ENCODE measurements at places on chromosomes 3 and 15. TPM values are rescaled to one million over a fixed set of nuclear protein-coding genes. Genes with fewer than 3 reads are reported as not detected.

ADAMTS17 gene
- total RNA-seq, result 0.66 TPM

C2CD4A gene
- not detected for total RNA-seq

FANCD2OS gene
- not detected for total RNA-seq

IL17RC gene
- total RNA-seq, result 65.3 TPM

FBXL22 gene
- total RNA-seq, result 0.63 TPM

ASTE1 gene
- 5.4 TPM for total RNA-seq

CFAP100 gene
- not detected for total RNA-seq

PLA1A gene
- 12.0 TPM for total RNA-seq

RAB27A gene
- total RNA-seq, result 9.4 TPM

CHMP2B gene
- 29.4 TPM for total RNA-seq

A4GNT gene
- total RNA-seq, result not detected

SRPRB gene
- 14.3 TPM for total RNA-seq

OXTR gene
- total RNA-seq, result 0.98 TPM

GPR87 gene
- total RNA-seq, result not detected

CPLX3 gene
- not detected for total RNA-seq

NBEAL2 gene
- total RNA-seq, result 92.1 TPM

EDEM1 gene
- 139 TPM for total RNA-seq

AHSG gene
- total RNA-seq, result not detected

SENP7 gene
- total RNA-seq, result 40.0 TPM

DET1 gene
- 16.2 TPM for total RNA-seq

CAMKV gene
- total RNA-seq, result not detected

SLMAP gene
- total RNA-seq, result 101 TPM

TRH gene
- not detected for total RNA-seq

ZMYND10 gene
- total RNA-seq, result 1.7 TPM

GRAMD2A gene
- total RNA-seq, result 2.9 TPM

ALDH1L1 gene
- 87.3 TPM for total RNA-seq

CPN2 gene
- total RNA-seq, result not detected

CPNE9 gene
- not detected for total RNA-seq

NR2E3 gene
- not detected for total RNA-seq

PIGBOS1 gene
- 13.5 TPM for total RNA-seq

BOC gene
- 27.6 TPM for total RNA-seq

GOLGA8S gene
- total RNA-seq, result not detected

SAMD7 gene
- not detected for total RNA-seq

GOLGA8Q gene
- total RNA-seq, result 1.2 TPM

SH2D7 gene
- total RNA-seq, result not detected

PIERCE2 gene
- total RNA-seq, result 2.9 TPM

CHSY1 gene
- total RNA-seq, result 22.0 TPM

PLA2G4D gene
- not detected for total RNA-seq

XCR1 gene
- not detected for total RNA-seq

SPINK8 gene
- total RNA-seq, result not detected

RHCG gene
- not detected for total RNA-seq

GOLGA6L9 gene
- total RNA-seq, result 3.3 TPM

AP3B2 gene
- total RNA-seq, result 0.59 TPM
